ENCODE measurements at places on chromosomes 7 and 10. TPM values are rescaled to one million over a fixed set of nuclear protein-coding genes. Genes with fewer than 3 reads are reported as not detected.

DNA sequence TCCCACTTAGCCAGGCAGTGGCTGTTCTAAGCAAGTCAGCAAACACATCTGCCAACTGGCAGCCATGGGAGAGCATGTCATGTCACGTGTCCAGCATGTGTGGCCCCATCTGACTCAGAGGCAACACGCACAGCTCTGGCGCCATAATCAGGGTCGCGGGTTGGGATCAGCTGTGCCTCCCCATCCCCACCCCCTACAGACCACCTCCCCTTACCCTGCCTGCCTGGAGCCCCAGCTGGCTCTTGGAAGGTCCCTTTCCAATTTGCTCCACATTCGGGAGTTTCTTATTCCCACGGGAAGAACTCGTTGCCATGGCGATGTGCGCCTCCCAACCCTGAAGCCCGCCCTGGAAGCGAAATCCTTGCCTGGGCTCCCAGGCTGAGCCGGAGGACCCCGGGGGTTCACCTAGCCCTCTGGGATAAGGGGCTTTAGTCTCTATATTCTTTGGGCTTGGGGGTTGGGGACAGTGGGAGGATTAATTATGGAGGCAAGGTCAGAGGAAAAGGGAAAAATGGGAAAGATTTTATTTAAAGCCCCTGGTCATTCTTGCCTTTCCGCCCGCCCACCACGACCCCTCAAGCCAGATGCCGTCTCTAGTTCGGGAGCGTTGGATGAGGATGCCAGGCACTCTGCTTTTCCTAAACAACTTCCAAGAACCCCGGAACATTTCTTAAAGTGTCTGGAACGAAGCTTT is 283.7 kb downstream of the ZEB1 start:
- no peak for DNase-seq

GRCh38 chr7:51067757-51068156 is 248.9 kb downstream of the COBL start:
- peak; percentile 14 for DNase-seq

DNA sequence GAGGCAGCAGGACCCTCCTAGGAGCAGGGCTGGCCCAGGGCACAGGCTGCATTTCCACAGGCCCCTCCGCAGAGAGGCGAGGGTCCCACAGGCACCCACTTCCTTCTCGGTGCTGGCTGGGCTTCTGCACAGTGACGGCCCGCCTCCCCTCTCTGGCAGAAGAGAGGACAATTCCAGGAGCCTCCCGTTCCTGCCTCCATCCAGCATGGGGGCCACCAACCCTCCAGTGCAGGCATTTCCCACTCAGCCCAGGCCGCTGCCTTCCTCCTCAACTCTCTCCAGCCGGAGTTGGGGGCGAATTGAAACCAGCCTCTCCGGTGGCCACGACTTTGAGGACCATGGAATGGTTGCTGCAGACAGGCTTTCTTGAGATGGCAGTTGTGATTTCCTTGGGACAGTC is 125.0 kb upstream of the PPP2R2D start:
- no peak for DNase-seq

DNA sequence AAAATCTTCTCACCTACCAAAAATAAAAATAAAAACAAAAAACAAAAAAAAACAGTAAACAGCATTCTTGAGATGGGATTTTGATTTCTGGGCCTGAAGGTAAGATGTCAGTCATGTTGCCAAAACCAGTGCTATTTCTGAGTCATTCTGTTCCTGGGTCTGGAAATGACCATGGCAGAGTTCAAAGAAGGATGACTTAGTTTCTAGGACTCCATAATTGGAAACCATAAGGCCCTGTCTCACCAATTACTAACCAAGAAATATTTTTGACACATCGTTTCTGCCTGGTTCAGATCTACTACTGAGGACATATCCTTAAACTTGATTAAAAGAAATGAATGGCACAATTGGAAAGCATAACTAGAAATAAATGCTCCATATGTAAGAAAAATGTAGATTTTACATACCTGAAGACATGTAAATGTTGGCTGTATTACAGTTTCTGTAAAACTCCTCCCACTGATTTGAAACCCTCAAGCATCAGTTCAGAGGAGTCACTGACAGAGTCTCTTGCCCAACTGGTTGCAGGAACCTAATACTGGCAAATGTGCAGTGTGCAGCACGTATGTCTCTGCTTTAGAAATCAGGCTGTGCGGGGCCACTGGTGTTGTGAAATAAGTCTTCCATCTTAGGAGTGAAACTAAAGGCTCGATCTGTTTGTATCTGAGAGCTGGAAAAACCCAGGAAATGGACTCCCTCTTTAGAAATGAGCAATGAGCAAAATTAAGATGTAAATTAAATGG is 84.8 kb upstream of the EGR2 start:
- DNase-seq: no peak

GRCh38 chr7:7772397-7772821 is 54.0 kb upstream of the RPA3 start:
- no peak for DNase-seq

GRCh38 chr10:32163071-32163761 is 107.0 kb upstream of the KIF5B start:
- no peak for DNase-seq

The OPN4 gene
- polyA plus RNA-seq: not detected

The CFAP43 gene
- polyA plus RNA-seq: 0.05 TPM

The GIMAP1 gene
- polyA plus RNA-seq: not detected

The STEAP4 gene
- polyA plus RNA-seq: not detected
